ENCODE measurements at places on chromosomes 6 and 20. TPM values are rescaled to one million over a fixed set of nuclear protein-coding genes. Genes with fewer than 3 reads are reported as not detected.

Gene NMBR
- polyA plus RNA-seq = not detected

Gene NKX2-4
- not detected for polyA plus RNA-seq

Gene ENPP4
- 5.1 TPM for polyA plus RNA-seq

Gene RARS2
- polyA plus RNA-seq = 31.7 TPM

Gene ABCF1
- 46.7 TPM for polyA plus RNA-seq

Gene LPIN3
- 7.2 TPM for polyA plus RNA-seq

Gene CDSN
- polyA plus RNA-seq = not detected

Gene MCHR2
- not detected for polyA plus RNA-seq

Gene CAGE1
- polyA plus RNA-seq = 0.04 TPM

Gene B3GAT2
- 0.23 TPM for polyA plus RNA-seq

Gene FAM120B
- 12.1 TPM for polyA plus RNA-seq

Gene NECAB3
- 27.1 TPM for polyA plus RNA-seq

All from sigmoid colon (tissue), 7 donors.